CD4-positive, CD25-positive, alpha-beta regulatory T cell (primary cell): ENCODE measurements at places on chromosomes 12 and 14. TPM values are rescaled to one million over a fixed set of nuclear protein-coding genes. Genes with fewer than 3 reads are reported as not detected.

DNA sequence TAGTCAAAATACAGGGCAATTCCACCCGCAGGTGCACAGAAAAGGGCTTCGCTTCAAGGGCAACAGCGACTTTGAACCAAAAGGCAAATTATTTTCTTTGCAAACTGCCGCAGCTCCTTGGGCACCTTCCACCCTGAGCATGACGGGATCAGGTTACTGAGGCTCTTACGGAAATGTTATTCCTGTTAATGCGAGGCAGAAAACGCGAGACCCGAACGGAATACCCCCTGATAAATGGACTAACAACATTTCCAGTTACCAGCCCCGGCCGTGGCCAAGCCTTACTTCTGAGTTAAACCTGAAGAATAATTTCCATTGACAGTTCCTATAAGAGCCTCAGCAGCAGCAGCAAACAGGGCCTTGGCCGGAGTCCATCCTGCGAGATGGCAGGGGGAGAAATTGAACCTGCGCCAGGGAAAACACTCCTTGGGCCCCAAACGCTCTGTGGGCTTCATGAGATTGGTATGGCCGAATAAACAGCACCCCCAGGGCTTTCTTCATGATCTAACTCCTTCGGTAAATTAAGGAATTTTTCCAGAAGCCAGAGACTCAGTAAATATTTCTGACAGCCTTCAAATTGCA, 70.0 kb upstream of the DICER1 start:
- no peaks in the 10 kb centered on the region for H3K27me3 ChIP-seq
- DNase-seq: no peak
- no peak overlapping the region for H3K27ac ChIP-seq
- no peaks in the 10 kb centered on the region for H3K4me1 ChIP-seq
- H3K36me3 ChIP-seq: no peaks in the 10 kb centered on the region

DNA sequence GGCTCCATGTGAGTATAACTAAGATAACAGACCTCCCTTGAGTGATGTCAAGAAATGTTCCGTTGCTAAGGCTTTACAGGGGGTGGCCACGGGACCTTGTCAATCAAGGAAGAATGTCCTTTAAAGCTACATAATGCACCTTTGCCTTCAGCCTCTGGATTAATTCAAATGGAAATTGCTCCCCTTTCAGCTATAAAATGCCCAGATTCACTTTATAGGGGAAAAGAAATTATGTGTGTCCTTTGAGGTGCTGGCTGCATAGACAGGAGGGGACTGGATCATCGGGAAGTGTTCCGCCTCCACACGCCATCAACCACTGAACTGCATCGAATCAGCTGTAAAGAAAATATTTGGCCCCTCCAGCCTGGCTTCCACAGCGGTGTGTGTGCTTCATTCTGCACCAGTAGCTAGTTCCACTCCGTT, 415.4 kb downstream of the DPF3 start:
- peaks cover 30% of the 10 kb centered on the region for H3K4me1 ChIP-seq
- H3K27ac ChIP-seq: no peak overlapping the region
- DNase-seq: no peak
- no peaks in the 10 kb centered on the region for H3K36me3 ChIP-seq
- no peak overlapping the region for H3K4me3 ChIP-seq

PZP gene
- total RNA-seq: not detected

DNA sequence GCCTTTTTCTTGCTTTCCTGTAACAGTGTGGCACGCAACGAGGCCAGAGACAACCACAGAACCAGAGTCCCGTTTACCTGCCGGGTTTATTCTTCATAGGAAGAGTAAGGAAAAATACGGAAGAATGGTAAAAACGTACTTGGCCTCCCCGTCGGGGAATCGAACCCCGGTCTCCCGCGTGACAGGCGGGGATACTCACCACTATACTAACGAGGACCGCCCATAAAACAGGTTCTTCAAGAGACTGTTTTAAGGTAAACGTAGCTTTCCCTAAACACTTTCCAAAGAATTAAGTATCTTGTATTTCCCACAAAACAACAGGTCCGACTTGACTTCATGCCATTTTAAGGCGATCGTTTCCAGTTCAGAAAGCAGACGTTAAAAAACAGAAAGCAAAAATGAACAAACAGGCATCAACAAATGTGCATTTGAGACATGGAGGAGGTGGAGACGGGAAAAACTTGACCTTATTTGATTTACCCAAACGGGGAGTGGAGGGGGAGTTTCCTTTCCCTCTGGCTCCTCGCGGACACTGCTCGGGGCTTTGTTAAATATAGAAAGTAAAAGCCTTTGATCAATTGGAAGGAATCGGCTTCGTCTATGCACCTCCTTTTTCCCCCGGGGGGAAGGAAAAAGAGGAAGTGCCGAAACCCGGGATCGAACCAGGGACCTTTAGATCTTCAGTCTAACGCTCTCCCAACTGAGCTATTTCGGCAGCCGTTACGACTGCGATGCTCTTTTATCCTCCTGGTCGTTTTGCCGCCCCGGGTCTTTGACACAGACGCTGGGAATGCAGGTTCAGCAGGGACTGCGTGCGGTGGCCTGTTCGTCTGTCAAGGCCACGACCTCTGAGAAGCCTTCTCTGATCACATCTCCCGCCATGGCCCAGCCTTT, 13.0 kb upstream of the UBC start:
- peak; percentile 89 for DNase-seq
- H3K27ac ChIP-seq: peak overlapping the region; percentile 72
- H3K36me3 ChIP-seq: no peaks in the 10 kb centered on the region
- no peaks in the 10 kb centered on the region for H3K27me3 ChIP-seq
- H3K4me1 ChIP-seq: peaks cover 12% of the 10 kb centered on the region
- peak overlapping the region; percentile 85 for H3K4me3 ChIP-seq

BCL2L14 gene
- 6.8 TPM for total RNA-seq

POTEM gene
- not detected for total RNA-seq

GRCh38 chr12:90404071-90404470, 550.9 kb downstream of the CCER1 start:
- no peak overlapping the region for H3K27ac ChIP-seq
- no peaks in the 10 kb centered on the region for H3K4me1 ChIP-seq
- H3K27me3 ChIP-seq: no peaks in the 10 kb centered on the region

DNA sequence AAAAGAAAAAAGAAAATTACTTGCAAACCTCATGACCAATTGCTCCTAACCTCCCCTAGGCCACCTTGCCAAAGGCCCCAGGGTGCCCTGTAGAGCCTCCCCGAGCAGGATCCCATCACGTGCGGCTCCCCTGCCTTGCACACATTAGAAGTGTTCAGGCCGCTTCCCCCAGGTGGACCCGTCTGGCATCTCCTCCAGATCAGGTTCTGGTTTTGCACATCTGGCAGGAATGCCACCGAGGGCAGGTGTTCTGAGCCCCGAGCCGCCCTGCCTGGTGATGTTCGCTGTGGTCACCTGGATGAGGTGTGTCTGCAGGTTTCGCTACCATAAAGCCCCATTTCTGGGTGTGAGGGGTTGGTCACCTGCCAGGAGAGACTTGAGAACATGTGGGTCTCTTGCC, 19.3 kb downstream of the MMP17 start:
- no peaks in the 10 kb centered on the region for H3K27me3 ChIP-seq
- no peaks in the 10 kb centered on the region for H3K4me1 ChIP-seq
- no peak overlapping the region for H3K4me3 ChIP-seq

- H3K4me3 ChIP-seq: no peak overlapping the region
- H3K27ac ChIP-seq: no peak overlapping the region
- H3K36me3 ChIP-seq: no peaks in the 10 kb centered on the region
- no peak for DNase-seq
- H3K4me1 ChIP-seq: no peaks in the 10 kb centered on the region
- no peaks in the 10 kb centered on the region for H3K27me3 ChIP-seq
These were observed 629.3 kb downstream of the DIO2 start for GRCh38 chr14:79581912-79582576.
